H1 (cell line): ENCODE measurements at places on chromosomes 6 and 20. TPM values are rescaled to one million over a fixed set of nuclear protein-coding genes. Genes with fewer than 3 reads are reported as not detected.

DNA sequence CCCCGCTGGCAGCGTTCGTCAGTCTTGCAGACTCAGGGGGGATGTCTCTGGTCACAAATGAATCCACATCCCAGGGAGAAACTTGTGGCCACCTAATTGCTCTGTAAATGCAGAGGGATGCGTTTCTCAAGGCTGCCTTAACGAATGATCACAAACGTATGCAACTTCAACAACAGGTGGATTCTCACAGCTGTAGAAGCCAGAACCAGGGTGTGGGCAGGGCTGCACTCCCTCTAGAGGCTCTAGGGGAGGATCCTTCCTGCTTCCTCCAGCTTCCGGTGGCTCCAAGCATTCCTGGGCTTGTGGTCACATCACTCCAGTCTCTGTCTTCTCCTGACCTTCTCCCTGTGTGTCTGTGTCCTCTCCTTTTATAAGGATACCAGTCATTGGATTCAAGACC is 3.3 kb upstream of the TAF4 start:
- DNase-seq = no peak

- DNase-seq = no peak
These were observed 161.2 kb downstream of the EYA2 start for GRCh38 chr20:47055699-47056369.

- no peak for DNase-seq
These were observed 216.1 kb downstream of the LRFN2 start for GRCh38 chr6:40371095-40371494.

DNA sequence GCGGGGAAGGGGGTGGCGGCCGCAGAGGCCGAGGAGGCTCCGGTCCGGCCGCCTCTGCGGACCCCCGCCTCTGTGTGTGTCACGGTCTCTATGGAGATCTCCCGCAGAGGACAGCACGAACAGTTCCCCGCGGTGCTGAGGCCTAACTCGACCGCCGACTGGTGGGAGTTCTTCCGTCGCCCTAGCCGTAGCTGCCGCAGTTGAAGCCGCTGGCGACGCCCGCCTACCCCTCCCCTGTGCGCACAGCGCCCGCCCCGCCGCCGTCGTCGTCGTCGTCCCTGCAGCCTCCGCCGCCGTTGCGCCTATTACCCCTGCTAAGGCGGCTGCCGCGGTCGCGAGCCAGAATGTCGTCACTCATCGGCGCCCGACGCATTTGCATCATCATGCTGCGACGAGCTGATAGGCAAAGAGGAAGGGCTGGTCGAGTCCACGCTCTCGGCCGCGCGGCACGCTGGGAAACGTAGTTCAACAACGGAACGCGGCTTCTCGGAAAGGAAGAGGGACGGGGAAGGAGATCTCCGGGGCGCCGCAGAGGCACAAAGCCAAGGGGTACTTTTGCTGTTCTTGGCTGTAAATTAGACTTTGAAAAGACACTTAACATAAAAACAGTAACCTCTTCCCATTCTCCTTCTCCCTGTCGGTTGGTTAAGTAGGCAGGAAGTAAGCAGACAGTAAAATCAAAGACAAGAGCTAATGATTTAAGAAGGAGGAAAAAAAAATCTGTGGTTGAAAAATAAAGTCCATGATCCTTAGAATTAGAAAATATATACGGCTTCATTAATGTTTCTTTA is at the start of gene NUP153:
Gene NUP153 (minus strand): TSS at position 346 of the 791 bp plus-strand sequence. CDS start 538 bp downstream, outside the sequence.
- DNase-seq = peak; percentile 100

- no peak for DNase-seq
These were observed 43.5 kb upstream of the NFATC2 start for GRCh38 chr20:51586005-51586440.

The IMPG1 gene
- total RNA-seq = not detected in 2 replicates

The EYS gene
- total RNA-seq = 0.13 TPM in 1 of 2 replicates, not detected in the other
